ENCODE measurements at places on chromosomes 16 and 17.

DNA sequence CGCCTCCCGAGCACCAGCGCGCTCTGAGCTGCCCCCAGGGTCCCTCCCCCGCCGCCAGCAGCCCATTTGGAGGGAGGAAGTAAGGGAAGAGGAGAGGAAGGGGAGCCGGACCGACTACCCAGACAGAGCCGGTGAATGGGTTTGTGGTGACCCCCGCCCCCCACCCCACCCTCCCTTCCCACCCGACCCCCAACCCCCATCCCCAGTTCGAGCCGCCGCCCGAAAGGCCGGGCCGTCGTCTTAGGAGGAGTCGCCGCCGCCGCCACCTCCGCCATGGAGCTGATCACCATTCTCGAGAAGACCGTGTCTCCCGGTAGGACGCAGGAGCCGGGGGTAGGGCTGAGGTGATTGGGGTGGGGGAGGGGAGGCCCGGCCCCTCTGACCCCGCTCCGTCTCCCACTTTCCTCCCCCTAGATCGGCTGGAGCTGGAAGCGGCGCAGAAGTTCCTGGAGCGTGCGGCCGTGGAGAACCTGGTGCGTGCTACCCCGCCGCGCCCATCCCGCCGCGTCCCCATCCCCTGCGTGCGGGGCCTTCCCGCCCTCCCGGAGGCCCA, 329 bp downstream of the KPNB1 start:
- DNase-seq, result no peak

GRCh38 chr17:61167075-61167474, 232.6 kb upstream of the TBX2 start:
- no peak for DNase-seq

- no peak for DNase-seq
Observed at GRCh38 chr16:56747486-56748045, 17.6 kb downstream of the NUP93 start.

DNA sequence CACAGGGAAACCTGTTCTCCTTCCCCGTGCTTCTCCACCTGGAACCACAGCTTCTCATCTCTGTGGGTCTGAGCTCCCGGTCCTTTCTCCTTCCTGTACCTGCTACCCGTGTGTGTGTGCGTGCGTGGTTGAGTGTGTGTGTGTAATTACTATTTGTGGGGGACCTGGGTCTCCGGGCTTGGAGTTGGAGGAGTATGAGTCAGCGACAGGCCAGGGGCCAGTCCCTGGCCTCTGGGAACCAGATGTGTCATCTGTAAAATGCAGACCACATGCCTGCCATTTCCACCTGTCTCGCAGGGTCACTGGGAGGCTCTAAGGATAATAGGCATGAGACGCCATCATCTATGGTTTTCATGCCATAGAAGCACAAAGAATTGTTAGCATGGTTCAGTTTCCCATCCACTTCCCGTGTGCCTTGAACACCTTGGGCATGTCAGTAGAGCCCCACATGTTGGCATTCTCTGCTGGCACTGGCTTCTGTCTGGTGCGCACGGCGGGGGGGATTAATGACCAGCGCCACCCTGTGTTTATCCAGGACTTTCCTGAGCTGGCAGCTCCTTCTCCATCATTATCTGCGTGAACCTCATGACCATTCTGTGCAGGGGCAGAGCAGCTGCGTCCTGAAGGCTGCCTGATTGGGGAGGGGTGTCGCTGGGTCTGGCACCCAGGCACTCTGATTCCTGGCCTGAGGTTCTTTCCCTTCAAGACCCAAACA, 1.5 kb downstream of the ZNF205 start:
- DNase-seq, result no peak

GRCh38 chr17:39854909-39855308, 9.2 kb downstream of the IKZF3 start:
- DNase-seq, result no peak

GRCh38 chr17:78694805-78695531, 87.1 kb downstream of the CYTH1 start:
- no peak for DNase-seq
